Osteoblast (primary cell): ENCODE measurements at places on chromosomes 12 and 14. TPM values are rescaled to one million over a fixed set of nuclear protein-coding genes. Genes with fewer than 3 reads are reported as not detected.

GALNT9 gene
- 0.36 and 1.2 TPM in 2 replicates for total RNA-seq

CMKLR1 gene
- 6.8 and 9.8 TPM in 2 replicates for total RNA-seq

CFAP54 gene
- 2.2 and 3.2 TPM in 2 replicates for total RNA-seq

DNA sequence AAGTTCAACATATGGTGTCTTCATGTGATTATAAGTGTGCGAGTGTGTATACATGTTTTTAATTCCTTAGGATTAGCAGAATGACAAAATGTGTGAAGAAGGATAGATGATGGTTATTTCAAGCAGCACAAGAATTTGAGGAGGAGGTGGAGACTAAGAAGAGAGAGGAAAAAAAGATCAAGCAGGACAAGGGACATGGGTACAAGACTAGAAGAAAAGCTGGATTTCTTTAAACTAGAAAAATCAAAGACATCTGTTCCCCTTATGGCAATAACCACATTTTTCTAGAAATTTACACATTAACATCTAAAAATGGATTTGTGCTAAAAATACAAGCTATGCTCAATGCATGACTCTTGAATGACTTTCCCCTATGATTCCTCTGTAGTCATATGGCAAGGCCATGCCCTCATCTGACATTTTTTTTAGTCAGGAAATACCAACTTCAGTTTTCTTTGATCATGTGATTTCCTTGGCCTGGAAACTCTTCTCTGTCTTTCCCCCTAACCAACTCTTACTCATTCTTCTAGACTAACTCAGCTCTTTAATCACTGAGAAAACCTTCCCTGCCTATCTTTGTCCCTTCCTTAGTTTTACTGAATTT, 435.8 kb downstream of the NRXN3 start:
- peak; percentile 32 for DNase-seq
